ENCODE measurements at places on chromosomes 2 and 18.

- peak; percentile 68 for DNase-seq
These were observed 44.1 kb downstream of the TRAPPC12 start for GRCh38 chr2:3423492-3424170.

GRCh38 chr2:173614265-173614930, 259.7 kb downstream of the CDCA7 start:
- no peak for DNase-seq

- DNase-seq: no peak
These were observed 132.1 kb downstream of the CTIF start for GRCh38 chr18:48670751-48671560.

GRCh38 chr2:134231301-134231964, 22.4 kb upstream of the MGAT5 start:
- DNase-seq: no peak

DNA sequence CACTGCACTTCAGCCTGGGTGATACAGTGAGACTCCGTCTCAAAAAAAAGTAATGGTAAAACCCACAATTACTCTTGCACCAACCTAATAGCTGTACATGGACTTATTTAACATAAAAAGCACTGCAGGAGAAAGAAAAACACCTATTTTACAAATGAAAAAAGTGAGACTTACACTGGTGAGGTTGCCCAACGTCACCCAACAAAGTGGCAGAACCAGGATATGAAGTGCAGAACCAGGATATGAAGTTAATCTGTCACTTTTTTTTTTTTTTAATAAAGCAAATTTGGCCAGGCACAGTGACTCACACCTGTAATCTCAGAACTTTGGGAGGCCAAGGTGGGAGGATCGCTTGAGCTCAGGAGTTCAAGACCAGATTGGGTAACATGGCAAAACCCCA, 13.5 kb upstream of the STK17B start:
- peak; percentile 25 for DNase-seq

DNA sequence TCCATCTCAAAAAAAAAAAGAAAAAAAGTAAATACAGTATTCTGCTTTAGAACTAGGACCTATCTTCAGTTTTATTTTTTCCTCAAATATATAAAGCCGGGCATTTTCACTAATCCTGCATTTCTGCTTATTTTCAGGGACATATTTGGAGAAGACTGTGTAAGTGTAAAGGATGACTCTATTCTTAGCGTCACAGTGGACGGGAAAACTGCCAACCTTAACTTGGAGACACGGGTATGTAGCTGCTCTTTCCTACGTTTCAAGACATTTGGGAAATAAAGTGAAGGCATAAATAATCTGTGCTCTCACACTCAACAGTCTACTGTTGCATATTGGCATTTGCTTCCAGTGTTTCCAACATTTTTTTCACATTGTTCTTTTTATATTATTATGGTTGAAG, 3.1 kb upstream of the IAH1 start:
- DNase-seq: no peak

DNA sequence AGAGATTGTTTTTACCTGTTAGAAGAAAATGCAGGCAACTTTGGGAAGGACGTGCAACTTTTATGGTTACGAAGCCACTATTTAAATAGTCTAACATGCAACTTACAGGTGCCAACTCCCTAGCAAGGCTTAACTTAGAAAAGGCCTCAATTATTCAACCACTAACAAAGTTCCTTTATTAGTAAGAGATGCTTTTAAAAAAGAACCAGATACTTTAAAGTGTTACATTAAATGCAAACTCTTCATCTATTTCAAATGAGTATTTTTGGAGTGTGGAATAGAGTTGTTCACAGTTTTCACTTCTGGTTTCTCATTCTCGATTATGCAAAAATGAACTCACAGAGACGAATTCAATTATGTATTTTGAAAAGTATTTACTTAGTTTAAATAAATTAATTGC, 51.7 kb downstream of the PELI1 start:
- DNase-seq: no peak

- DNase-seq: no peak
These were observed 15.9 kb upstream of the SEC11C start for GRCh38 chr18:59123588-59124369.

DNA sequence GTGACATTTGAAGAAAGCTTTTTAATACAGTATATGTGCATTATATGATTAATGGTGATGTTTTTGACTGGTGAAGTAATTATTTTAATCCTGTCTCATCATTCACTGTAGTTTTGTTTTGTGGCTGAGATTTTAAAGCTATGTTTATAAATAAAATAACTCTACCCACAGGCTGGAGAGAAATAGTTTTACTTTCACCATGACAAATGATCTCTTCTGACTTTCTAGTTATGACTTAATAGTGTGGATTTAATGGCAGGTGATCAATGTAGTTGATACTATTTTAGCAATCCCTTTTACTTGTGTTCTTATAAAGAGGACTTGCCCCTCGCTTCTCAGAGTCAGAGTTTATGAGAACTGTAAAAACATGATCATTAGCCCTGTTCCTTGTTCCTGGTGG, 289.5 kb upstream of the SIX3 start:
- no peak for DNase-seq

DNA sequence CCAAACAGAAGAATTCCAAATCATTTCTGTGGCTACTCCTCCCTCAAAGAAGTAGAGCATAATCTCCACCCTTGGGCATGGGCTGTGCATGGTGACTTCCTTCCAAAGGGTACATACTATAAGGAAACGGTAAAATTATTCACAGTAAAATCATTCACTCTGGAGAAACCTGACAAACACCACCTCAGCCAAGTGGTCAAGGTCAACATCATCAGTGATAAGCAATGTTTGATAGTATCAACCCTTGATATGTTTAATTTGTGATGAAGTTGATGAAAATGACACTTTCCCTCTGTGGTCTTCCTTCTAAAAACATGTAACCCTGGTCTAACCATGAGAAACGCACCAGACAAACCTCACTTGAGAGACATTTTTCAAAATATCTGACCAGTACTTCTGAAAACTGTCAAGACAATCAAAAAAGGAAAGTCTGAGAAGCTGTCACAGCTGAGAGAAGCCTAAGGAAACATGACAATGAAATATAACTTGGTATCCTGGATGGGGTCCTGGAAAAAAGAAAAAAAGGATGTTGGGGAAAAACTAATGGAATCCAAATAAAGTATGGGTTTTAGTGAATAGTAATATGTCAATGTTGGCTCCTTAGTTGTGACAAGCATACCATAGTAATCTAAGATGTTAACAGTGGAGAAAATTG, 9.4 kb upstream of the TXNDC2 start:
- DNase-seq: no peak

GRCh38 chr2:64629329-64629781, 24.4 kb downstream of the SERTAD2 start:
- DNase-seq: no peak

GRCh38 chr2:48251437-48252148, 278.4 kb upstream of the STON1 start:
- DNase-seq: no peak

- no peak for DNase-seq
These were observed 102.5 kb downstream of the LYPD6B start for GRCh38 chr2:149141046-149141445.

- peak; percentile 23 for DNase-seq
These were observed 25.7 kb upstream of the COX7A2L start for GRCh38 chr2:42386682-42387081.

GRCh38 chr2:137828624-137829023, 135.6 kb upstream of the HNMT start:
- DNase-seq: no peak

- DNase-seq: no peak
These were observed 671.6 kb upstream of the ACVR2A start for GRCh38 chr2:147173189-147173581.

DNA sequence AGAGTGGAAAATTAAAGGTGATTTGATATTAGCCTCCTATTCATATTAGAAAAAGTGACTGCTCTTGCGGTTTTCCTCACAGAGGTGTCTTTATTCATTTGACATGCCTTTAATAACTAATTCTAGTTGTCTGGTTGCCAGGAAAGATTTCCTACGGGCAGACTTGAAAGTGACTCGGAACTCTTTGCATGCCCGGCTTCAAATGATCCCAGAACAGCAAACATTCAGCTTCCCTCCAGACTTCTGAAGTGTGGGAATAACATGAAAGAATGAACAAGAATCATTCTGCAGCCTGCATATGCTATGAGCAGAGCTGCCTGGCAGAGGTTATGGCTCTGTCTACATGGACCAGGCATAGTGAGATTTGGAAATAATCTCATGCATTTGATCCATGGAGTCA, 89.6 kb upstream of the PKDCC start:
- DNase-seq: no peak

DNA sequence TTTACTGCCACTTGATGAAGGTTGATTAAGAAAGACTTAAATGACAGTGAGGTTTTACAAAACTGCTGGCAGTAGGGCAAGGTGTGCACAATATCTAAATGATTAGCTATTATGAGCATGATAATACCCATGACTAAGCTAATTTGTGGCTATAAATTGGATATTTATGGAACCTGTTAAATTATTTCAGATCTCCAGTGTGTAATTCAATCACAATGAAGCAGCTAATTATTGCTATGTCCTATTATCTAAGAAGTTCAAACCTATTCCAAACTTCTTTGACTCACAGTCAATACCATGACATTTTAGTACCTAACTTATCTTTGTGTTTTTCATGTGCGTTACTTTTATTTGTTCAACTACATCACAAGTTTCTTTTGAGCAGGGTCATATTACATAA, 253.8 kb upstream of the MMADHC start:
- no peak for DNase-seq

DNA sequence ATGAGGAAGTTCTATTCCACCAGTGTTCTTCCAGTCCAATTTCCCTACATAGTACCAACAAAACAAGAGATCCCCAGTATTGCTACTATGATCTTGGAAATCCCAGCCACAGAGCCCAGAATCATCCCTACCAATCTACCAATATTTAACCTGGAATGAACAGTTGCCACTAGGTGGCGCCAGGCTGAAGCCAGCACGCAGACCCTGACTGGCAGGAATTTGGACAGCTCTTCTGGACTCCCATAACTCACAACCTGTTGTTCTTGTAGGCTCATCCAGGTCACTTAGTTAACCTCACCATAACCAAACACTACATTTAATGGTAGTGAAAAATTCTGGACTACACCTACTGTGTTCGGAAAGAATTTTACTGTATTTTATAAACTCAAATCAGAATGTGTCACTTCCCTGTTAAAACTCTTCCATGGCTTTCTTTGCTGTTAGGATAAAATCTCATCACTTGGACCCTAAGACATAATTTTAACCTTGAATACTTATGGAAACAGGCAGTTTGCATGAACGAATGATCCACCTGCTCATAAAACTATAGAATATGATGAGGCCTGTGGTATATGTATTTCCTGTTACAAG, 59.8 kb upstream of the SLC38A11 start:
- peak; percentile 35 for DNase-seq

DNA sequence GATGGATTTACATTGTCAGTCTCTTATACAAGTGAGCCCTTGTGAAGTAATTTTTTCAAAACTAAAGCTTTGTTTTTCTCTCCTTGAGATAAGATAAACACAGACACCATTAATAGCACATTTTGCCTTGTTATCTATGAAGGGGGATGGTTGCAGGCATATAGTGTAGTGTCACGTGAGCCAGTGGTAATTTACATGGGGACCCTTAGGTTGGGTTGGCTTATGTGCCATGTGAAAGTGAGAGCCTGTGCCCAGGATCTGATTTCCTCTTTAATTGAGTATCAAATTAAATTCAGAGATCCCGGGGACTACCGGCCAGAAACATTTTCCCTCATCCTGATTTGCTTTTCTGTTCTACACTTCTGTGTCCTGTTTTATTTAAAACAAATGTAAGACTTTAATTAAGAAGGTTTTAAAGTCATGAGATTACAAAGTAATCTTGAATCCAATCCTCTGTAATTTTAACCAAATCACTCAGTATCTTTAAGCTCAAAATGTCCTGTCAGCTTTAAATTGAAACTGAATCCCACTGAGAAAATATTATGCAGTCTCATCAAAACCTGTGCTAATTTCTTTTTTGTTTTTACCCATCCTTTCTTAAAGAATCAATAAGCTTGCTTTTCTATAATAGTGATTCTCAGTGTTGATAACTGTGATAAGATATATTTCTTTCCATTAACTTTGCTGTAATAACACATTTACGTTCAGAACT, 63.8 kb downstream of the PTPRM start:
- DNase-seq: no peak

- DNase-seq: no peak
These were observed 40.0 kb upstream of the ITSN2 start for GRCh38 chr2:24400207-24400907.

DNA sequence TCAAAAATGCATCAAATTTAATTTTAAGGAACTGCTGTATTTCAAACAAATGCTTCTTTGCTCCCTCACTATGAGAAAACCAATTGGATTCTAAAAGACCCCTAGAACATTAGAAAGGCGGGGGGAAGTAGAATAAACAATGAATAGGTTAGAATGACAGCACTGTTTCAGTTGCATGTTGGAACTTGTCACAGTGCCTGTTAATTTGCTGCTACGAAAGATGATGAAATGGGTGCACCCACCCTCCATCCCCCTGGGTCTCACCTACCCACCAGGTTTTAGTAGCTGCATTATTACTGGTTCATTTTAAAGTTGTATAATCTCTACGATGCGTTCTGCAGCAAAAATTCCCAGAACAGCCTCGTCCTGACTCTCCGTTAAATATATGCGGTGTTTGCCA, 193.0 kb upstream of the COPS8 start:
- no peak for DNase-seq

DNA sequence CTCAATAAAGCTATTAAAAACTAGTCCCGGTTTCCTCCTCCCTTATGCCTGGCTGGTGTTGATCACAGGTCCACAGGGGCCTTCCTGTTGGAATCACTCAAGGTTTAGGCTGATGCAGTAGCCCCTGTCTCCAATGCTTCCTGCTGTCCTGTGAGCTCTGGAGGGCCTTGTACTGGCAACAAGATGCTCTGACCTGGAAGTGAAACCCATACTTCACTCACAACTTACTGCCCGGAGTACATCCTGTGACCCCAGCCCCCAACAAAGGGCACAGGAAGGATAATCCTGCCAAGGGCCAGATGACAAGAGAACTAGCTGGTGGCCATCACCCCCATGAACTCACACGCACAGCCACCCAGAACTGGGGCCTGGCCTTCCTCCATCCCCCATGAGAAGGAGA, 50.3 kb downstream of the ZBTB7C start:
- no peak for DNase-seq

DNA sequence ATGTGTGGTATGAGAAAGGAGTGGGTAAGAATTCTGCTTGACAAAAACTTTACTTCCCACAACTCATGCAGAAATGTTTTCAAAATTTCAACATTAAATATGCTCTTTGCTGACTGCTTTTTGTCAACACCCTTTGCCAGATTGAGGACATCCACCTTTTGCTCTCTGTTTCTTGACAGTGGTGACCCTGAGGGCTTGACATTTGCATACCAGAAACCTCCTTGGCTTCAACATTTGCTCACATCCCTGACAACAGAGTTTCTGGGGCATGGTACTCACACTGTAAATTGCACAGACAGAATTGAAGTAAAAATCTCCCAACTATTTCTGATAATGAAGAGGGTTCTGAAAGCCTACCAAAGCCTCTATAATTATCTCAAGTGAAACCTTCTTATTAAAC, 95.7 kb downstream of the RND3 start:
- no peak for DNase-seq

All from CD8-positive, alpha-beta T cell (primary cell).